ENCODE measurements at places on chromosomes 12 and 14.

- no peak for DNase-seq
Measured at GRCh38 chr12:27463511-27464219, 17.1 kb downstream of the SMCO2 start.

- DNase-seq, result no peak
Measured at GRCh38 chr12:122836027-122836921, 1.0 kb downstream of the HIP1R start.

- no peak for DNase-seq
Measured at GRCh38 chr12:10276774-10277173, 30.9 kb upstream of the KLRD1 start.

DNA sequence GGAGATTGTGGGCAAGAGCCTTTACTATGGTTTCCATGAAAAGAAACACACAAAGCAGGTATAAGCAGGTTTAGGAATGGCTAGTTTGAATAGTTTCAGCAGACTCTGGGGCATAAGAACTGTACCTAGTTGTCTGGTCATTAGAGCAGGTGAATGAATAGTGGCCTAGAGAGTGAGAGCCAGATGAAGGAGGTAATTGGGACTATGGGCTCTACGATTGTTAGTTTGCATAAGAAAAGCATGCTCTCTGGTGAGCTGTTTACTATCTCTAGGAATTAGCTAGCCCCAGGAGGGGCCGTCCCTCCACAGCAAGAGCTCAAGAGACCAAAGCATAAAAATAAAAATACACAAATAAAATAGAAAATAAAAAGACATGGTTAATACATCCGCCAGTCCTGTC, 397.5 kb upstream of the GARIN6 start:
- DNase-seq, result no peak

GRCh38 chr12:111775205-111776193, 8.8 kb downstream of the ALDH2 start:
- DNase-seq, result no peak
